ENCODE measurements at places on chromosomes 12 and 14.

DNA sequence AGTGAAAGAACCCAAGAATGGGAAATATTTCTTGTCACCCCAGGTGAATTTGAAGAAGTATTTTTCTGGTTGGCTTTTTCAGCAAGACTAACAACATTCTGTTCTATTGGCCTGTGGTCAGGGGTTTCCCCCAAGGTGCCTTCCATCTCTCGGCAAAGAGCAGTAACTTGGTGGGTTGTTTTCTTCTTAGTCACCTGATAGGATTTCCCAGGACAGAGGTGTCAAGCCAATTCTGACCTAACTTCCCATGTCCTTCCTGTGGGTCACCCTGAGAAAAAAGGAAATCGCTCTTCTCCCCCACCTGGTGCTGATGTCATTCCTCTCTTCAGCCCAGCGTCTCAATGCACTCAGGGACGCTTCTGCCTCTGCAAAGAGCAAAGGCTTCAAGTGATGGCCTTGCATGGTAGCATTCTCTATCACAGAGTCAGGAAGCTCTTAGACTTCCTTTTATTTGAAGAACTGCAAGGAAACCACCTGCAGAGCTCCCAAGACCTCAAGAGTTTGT lies 16.1 kb upstream of the IFNG start:
- DNase-seq = peak; percentile 83

DNA sequence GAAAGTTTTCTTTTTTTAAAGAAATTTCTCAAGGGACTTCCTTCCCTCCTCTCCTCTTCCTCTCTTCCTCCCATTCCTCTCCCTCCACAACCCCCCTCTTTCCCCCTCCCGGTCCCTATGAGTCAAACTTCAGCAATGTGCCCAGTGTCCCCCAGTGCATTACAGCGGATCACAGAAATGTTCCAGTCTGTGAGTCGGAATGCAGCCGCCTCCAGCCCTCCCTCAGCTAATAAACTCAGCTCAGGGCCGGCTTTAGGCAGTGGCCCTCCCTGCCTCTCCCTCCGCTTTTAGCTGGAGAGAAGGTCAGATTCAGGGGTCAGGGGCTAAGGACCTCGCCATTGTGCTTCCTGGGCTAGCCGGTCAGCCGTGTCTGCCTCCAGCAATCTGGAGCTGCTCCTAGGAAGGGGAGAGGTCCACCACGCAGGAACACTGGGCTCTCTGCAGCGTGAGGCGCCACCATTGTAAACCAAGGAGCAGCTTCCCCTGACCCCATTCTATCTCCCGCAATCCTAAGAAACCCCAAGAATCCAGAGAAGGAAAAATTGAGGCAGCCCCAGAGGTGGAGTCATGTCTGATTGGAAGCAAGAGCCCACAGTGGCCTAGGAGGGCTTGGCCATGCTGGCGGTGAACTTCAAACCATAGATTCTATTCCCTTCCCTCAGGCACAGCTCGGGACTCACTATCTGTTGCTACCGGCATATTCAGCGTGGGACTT lies 1.1 kb upstream of the HDAC7 start:
- DNase-seq = no peak

DNA sequence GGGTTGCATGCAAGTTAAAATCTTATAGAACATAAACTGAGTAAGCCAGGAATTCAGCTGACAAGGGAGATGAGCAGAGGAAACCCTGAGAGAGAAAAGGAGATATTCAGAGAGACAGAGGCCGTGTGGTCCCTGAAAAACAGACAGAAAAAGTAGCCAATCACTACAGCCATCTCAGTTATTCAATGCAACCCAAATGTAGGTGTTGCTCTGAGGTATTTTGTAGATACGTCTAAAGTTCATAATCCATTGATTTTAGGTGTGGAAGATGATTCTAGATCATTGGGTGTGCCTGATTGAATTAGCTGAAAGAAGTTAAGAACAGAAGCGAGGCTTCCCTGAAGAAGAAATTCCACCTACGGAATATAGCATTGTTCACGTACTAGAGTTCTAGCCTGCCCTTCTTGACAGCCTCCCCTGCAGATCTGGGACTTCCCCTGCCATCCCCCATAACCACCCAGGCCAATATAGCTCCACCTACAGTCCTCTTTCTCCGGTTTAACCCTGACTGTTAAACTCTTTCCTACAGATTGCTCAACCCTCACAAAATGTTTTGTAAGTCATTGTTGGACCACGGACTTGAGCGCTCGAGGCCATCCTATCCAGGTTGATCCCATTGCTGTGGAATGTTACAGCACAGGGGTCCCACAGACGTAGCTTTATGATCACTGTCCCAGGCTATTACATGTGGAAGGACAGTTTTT lies 21.7 kb downstream of the AICDA start:
- peak; percentile 10 for DNase-seq

- DNase-seq = no peak
These were observed 79.7 kb upstream of the MYF6 start for GRCh38 chr12:80627782-80628181.

DNA sequence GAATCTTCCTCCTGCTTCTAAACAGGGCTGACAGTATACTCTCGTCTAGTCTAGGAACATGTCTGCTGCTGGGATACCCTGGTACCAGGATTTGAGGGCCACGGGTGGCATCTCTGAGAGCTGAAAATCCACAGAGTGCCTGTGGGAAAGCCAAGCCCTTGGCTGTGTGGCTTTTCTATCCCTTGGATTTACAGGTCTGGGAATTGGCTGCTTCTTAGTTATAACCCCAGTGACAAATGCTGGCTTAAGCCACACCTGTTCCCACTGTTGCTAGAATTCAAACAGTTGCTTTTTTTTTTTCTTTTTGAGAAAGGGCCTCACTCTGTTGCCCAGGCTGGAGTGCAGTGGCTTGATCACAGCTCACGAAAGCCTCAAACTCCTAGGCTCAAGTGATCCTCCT lies 14.3 kb upstream of the RIN3 start:
- DNase-seq = no peak

GRCh38 chr12:53268630-53269562 lies 797 bp downstream of the ESPL1 start:
- DNase-seq = no peak

- no peak for DNase-seq
These were observed 2.9 kb downstream of the TMEM63C start for GRCh38 chr14:77184396-77185092.

- DNase-seq = no peak
These were observed 135.2 kb upstream of the RFLNA start for GRCh38 chr12:124159655-124160054.

DNA sequence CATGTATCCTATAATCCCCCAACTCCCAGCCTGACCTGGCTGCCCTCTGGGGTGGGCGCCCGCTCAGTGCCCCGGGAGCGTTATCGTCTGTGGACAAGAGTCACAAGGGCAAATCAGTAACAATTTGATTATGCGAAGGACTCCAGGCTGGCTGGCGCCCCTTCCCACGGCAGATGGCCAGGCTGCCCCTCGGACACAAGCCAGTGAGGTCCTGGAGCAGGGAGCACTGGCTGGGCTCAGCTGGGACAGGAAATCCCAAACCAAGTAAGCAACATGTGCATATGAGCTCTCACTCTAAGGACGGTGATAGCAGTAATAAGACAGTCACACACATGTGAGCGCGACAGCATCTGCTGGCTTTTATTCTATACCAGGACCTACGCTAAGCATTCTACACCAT lies 59.3 kb upstream of the FAM222A start:
- no peak for DNase-seq

DNA sequence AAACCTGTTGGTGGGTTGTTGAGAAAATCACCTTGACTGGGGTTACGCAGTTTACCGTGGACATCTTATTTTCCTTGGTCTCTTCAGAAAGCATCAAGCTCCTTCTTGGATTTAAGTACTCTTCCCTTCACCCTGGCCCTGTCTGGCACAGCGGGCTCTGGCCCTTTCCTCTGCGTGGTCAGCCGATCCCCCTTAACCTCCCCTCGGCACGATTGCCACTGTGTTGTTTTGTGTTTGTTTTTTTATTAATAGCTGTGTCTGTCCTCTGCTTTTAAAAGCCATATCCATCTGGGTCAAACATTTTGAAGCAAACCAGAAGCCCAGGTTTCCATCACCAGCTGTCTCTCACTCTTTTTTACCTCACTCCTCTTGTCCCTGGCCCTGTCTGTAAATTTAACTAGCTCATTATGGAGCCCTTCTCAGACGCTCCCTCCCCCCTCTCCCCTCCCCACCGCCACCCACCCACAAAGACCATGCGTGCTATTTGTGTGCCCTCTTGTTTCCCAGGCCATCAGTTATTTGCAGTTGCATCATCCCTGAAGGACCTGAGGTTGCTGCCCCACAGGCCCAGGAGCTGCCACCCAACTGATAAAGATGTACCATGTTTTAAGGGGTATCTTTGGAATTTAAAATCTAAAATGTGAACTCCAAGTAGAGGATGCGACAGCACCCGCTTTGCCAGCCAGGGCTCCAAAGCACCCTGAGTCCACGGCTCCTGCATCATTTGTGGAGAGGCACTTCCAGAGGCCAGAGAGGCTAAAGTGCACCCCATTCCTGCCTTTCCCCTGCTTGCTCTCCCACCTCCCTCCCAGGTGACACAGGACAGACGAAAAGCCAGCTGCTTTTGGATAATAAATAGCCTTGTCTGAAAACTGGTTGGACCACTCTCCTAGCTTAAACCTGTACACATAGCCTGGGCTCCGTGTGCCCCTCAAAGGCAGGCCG lies 3.9 kb downstream of the BCL11B start:
- DNase-seq = peak; percentile 40

DNA sequence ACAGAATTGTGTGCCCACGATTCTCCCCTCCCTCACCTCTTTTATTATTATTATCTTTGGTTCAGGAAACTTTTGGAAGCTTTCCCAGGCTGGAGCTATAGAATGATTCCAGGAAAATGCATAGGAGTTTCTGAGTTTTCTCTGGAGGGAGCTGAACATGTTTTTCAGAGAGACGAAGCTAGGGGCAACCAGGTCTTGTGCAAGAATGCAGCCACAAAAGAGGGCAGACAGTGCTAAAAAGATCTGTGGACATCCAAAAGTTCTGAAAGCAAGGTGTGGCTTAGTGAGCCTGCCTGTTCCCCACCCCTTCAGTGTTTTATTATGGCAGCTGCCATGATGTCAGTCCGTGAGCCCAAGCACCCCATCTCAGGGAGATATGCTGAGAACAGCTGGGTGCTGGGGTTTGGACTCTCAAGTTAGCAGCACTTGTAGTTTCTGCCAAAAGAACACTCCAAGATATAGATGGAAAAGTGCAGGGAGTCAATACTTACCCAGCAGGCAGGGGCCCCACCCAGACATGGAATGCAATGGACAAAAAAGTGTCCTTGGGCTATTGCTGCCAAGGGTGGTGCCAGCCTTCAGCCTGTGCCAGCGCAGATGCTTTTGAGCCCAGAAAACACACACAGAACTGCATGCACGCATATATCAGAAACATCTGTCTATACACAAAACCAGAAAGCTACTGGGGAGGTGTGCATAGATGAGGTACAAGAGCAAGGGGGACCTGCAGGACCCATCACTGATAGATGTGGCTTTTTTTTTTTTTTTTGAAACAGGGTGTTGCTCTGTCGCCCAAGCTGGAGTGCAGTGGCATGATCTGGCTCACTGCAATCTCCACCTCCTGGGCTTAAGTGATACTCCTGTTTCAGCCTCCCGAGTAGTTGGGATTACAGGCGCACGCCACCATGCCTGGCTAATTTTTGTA lies 17.0 kb upstream of the IRF2BPL start:
- DNase-seq = no peak

DNA sequence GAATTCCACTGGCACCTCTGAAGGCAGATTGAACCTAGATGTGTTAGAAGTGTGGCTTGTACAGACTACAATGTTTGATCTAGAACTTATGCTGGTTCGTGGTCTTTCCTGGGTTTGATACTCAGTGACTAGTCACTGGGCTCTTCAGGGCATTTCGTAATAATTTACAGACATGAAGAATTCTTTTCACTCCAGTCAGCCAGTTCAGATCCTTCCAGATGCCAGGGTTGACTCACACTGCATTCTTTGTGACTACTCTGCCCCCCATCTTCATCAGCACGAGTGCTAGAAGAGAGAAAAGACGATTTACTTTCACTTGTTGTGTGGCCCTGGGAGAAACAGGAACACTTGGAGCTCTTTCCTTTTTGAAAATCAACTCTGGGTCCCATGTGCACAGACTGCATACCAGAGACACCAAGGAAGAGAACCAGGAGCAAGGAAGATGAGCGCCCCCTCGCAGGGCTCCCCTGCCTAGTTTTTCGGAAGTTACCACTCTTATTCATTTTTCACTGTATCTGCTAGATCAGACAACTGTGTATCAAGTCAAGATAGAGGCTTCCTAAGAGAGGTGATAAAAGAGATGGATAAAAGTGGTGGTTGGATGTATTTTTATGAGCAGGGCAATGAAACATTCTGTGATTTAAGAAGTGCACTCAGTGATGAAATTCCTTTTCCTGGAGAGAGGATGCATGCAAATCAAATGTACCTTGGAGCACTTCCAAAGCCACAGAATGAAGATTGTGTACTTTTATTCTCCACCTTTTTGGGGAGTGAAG lies 33.5 kb upstream of the EVL start:
- no peak for DNase-seq

DNA sequence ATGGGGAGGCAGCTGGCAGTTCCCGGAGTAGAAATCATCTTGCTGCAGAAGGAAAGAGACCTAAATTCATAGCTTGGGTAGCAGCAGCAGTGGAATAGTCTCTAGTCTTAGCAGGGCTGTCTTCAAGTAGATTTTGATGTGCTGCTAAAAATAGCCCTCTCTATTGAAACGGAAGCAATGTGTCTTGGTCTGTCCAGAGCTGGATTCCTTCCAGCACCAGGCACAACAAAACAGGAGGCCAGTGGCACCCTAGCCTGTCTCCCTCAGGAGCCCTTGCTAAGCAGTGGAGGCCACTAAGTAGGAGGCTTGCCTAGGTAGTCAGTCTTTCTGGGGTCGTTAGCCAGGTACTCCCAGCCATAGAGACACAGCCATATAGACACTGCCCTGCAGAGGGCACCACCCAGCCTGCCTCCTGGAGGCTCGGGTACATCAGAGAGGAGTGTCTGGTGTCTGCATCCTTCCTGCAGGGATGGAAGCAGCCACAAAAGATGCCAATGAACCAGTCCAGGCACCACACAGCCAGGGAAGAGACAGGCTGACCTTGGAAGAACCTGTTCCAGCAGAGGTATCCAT lies 97.5 kb downstream of the CRACR2A start:
- peak; percentile 12 for DNase-seq

GRCh38 chr14:94392510-94392935 lies 4.1 kb upstream of the SERPINA1 start:
- peak; percentile 47 for DNase-seq

GRCh38 chr14:83556065-83556464 lies 1973.9 kb upstream of the FLRT2 start:
- no peak for DNase-seq

GRCh38 chr12:95949477-95950206 lies 6.5 kb downstream of the AMDHD1 start:
- no peak for DNase-seq

Data from CD4-positive, alpha-beta T cell treated with Interleukin-10 for 1 hour (primary cell).